ENCODE measurements at places on chromosomes 6 and 20.

DNA sequence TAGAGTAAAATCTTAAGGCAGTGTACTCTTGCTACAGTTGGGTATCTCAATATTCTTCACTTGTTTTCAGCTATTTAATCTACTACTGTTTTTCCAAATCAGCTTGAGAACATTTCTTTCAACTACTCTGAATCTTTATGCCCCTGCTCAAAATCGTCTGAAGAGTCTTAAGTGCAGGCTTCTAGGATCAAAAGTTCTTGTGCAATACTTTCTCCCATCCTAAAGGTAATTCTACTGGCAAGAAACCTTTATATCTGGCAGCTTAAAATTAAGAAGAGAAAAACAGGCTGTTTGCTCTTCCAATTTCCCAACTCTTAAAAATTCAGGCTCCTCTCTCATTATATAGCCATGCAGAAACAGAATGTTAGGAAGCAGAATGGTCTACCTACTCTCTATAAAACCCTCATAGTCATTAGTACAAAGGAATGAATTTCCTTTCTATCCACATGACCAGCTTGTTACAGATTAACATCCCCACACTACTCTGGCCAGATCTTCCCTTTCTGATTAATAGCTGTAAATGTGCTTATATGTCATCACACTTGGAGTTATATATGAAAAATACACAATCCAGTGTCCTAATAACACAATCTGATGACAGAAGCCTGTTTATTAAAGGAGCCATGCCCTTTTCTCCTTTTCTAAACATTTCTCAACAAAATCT lies 122.2 kb upstream of the FAM184A start:
- DNase-seq: no peak

DNA sequence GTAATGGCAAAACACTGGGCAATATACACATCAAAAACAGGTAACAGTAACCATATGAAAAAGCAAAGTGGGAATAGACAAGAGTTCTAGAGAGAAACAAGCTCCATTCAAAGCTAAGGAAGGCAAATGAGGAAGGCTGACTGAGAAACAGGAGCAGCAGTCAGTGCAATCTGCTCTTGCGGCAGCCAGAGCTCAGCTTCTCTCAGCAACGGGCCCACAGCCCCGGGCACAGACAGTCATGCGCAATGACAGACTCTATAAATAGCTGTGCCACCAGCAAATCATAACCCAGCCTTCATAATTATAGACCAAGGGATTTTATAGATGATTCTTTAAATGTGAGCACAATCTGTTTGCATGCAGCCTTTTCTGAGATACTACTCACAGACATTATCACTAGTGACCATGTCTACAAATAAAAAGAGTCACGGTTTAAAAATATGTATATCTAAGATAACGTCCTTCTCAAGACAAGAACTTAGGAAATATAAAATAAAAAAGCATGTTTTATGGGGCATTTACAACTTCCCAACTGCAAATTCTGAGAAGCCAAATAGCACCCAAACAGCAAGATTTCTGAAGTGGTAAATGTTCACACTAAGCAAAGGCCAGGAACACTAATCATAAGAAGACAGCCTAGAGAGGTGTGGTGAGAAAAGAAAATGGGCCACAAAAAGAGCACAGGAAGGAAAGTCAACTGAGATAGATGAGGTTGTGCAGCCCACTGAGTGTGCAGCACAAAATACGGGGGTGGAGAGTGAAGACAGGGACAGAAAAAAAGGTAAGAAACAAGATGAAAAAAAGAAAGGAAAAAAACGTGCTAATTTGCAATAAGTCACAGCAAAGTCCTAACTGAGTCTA lies 39.9 kb upstream of the BEND6 start:
- no peak for DNase-seq

- no peak for DNase-seq
Observed at GRCh38 chr6:69974193-69974592, 107.8 kb downstream of the COL19A1 start.

GRCh38 chr6:159184559-159184958 lies 15.4 kb downstream of the FNDC1 start:
- no peak for DNase-seq

DNA sequence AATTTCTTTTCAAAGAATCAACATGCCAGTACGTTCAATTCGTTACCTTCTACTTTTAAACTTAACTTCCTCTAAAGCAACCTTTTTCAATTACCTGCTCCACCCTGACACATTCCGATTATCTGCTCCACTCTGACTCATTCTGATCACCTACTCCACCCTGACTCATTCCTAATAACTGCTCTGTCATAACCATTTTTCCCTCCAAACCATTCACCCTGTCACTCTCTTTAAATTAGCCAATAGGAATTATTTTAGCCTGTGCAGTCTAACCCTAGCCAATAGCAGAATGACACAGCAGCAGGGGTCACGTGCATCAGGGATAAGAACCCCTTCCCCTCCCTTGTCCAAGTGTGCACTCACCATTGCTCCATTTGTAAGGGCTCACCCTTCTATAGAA lies 557.4 kb upstream of the EYS start:
- no peak for DNase-seq

DNA sequence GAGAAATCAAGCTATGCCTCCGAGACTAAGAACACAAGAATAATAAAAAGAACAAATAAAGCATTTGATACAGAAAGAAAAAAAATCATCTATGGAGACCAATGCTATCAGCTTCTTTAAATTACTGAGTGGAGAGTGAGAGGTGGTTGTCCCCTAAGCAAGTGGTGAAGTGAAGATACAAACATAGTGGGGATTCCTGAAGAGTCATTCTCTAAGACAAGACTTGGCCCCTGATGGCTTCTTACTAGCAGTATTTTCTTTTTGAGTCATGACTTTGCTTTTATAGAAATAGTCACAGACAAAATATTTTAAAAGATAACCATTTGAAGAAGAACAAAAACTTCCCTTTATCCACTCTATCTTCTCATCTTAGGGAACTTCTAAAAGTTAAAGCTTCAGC lies 261.4 kb upstream of the PRDM1 start:
- DNase-seq: no peak

- no peak for DNase-seq
Observed at GRCh38 chr20:62590309-62591121, 51.8 kb upstream of the SLCO4A1 start.

DNA sequence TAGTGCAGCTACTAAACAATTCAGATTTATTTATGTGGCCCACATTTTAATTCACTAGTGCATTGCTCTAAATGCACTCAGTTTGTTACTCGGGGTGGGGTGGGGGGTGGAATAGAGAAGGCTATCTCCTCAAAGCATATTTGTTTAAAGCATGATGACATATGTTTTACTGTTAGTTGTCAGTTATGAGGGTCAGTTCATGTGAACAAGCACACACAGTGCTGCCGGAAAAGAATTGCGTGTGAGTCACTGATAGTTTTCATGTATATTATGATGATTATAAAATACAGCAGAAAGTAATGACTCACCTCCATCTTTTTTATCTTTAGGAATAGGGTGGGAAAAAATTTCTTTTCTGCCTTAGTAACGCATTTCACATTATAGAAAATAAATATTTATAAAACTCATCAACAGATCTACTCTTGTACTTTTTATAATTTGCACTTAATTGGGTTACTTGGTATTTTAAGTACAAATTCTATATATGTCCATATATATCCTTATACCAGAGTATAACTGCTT lies 42.2 kb upstream of the STXBP5 start:
- DNase-seq: no peak

DNA sequence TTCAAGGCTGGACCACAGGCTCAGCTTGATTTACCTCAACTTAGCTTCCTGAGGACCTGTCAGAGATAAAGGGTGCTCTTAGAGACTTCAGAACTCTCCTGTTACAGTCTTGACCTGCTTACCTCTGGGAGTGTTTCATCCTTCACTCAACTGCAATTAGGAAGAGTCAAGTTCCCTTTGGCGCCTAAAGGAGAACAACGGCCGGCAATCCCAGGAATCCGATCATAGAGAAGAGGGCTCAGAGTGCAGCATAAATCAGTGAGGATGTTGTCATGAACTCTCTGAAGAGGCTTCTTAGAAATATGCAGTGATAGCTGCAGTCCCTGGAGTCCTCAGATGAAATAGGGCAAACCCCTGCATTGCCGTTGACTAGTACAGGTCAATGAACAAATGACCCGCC lies 36.4 kb downstream of the LYRM2 start:
- DNase-seq: no peak

- no peak for DNase-seq
Observed at GRCh38 chr6:89591745-89592144, 46.8 kb downstream of the LYRM2 start.

GRCh38 chr20:48458003-48458377 lies 369.8 kb downstream of the PREX1 start:
- no peak for DNase-seq

GRCh38 chr6:9463311-9463710 lies 951.6 kb downstream of the TFAP2A start:
- no peak for DNase-seq

GRCh38 chr6:10060004-10060403 lies 354.9 kb downstream of the TFAP2A start:
- no peak for DNase-seq

DNA sequence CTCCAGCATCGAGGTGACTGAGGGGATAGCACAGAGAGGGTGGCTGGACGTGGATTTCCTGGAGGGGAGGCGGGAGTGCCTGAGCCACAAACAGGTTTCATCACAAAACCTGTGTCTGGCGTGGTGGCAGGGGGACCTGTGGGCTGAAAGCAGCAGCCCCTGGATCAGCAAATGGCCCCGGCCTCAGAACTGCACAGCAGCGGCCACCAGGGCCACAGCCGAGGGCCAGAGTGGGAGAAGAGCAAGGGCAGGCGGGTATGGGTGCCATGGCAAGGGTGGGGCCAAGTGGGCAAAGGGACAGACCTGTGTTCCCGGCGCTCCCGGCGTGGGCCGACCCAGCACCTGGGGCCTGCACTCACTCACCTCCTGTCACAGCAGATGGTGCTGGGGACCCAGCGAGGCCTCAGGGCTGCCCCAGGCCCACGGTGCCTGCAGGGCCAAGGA lies 19.0 kb downstream of the NTSR1 start:
- DNase-seq: no peak

DNA sequence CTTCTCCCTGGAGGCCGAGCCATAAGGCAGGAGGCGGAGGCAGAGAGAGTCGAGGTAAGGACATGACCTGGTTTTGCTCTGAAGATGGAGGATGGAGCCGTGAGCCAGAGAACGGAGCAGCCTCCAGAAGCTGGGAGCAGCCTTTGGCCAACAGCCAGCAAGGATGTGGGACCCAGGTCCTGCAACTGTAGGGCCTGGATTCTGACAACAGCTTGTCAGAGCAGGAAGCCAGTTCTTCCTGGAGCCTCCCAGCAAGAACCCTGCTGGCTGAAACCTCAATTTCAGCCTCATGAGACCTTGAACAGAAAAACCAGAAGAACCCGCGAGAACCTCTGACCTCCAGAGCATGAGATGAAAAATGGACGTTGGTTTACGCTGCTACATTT lies 13.4 kb upstream of the MRGBP start:
- no peak for DNase-seq

- DNase-seq: no peak
Observed at GRCh38 chr6:118758946-118759345, 107.6 kb upstream of the CEP85L start.

DNA sequence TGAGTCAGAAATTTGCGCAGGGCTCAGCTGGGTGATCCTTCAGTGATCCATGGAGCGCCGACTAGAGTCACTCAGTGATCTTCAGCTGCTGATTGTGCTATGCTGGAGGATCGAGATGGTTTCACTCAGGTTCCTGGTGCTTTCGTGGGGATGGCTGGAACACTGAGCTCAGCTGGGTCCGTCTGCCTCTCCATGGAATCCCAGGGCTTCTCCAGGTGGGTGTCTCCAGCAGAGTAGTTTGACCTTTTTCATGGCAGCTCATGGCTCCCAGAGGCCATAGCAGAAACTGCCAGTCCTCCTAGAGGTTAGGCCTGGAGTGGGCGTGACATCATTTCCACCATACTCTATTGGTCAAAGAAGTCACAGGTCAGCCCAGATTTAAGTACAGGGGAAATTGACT lies 88.8 kb upstream of the SIRPA start:
- no peak for DNase-seq

- DNase-seq: no peak
Observed at GRCh38 chr6:19231878-19232561, 605.1 kb upstream of the ID4 start.

- no peak for DNase-seq
Observed at GRCh38 chr6:30813631-30814145, 69.3 kb upstream of the IER3 start.

DNA sequence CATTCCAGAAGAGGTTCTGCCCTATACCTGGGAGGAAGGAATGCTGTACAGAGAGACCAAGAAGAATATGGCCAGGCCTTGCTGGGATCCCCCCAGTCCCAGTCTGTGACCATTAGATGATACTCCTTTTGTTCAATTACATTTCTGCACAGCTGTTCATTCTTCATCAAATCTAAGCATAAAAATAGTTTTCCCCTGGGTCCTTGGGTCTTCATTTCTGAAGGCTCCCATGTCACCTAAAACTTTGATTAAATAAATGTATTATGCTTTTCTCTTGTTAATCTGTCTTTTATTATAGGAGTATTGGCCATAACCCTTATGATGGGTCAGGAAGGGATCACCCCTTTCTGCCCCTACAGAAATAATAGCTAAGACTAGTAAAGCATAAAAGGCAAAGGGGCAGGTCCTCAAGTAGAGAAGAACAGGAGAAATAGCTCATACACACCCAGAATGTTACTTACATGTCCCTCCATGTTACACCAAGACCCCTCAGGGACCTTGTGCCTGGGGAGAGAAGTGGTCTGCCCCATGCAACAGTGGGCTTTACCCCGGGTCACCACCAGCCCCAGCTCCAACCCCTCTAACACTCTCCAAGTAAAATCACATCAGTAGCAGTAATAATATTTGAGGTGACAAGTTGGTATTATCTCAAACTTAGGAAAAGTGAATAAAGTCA lies 2.1 kb upstream of the LTA start:
- DNase-seq: no peak

GRCh38 chr6:62808565-62809293 lies 402.5 kb upstream of the FKBP1C start:
- no peak for DNase-seq

DNA sequence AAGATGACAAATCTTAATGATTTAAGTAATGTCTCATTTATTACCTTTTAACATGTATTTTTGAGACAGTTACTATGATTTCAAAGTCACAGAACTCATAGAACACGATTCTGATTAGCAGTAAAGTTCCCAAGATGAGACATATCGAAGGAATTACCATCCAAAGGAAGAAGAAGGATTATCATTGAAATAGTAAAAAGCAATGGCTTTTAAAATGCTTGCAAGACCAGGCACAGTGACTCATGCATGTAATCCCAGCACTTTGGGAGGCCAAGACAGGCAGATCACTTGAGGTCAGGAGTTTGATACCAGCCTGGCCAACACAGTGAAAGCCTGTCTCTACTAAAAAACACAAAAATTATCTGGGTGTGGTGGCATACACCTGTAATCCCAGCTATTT lies 219.2 kb downstream of the KHDC1L start:
- DNase-seq: no peak

All from stimulated activated naive CD4-positive, alpha-beta T cell (primary cell).